T follicular helper cell (primary cell): ENCODE measurements at places on chromosomes 3 and 15.

DNA sequence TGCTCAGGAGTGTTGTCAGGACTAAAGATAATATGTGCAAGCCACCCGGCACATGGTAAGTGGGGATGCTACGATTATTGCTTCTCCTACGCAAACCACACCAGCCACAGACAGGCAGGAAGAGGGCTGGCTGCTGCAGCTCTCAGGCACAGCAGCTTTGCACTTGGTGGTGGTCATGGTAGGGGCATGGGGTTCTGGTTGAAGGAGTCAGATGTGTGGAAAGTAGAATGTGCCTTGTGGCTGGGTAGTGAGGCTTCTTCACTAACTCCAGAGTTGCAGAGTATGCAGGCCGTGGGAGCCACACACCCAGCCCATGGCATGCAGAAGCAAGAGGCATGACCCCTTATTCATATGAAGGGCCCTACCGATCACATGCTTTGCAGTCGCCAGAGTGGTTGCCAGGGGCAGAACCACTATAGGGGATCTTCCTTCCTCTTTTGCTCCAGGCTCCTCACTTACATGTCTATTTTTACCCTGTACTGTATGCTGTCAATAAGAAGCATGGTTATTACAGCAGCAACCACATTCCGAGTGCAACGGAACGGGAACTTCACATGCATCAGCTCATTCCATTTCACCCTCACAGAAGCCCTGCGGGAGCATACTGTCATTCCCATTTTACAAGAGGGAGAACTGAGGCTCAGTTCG, 59.2 kb upstream of the HERC1 start:
- DNase-seq: peak; percentile 50

- DNase-seq: peak; percentile 7
Observed at GRCh38 chr3:53196575-53197407, 35.8 kb downstream of the PRKCD start.

- DNase-seq: no peak
Observed at GRCh38 chr3:77871436-77871835, 831.5 kb downstream of the ROBO2 start.

GRCh38 chr3:71069797-71070196, 513.7 kb downstream of the FOXP1 start:
- peak; percentile 54 for DNase-seq

DNA sequence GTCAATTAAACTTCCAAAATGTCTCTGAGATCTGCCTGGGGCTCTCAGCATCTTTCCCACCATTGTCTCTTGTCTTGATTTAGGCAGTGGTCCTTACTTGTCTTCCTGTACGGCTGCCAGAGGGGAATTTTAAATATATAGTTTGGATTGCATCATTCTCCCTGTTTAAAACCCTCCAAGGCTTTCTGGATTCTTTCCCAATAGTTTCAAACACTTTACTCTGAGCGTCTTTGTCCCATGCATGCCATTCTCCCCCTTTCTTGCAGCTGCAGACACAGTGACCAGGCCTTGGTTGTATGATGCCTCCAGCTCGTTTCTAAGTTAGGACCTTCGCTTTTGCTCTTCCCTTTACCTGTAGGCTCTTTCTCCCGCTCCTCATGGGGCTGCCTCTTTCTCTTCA, 323.3 kb upstream of the CTNNB1 start:
- no peak for DNase-seq

DNA sequence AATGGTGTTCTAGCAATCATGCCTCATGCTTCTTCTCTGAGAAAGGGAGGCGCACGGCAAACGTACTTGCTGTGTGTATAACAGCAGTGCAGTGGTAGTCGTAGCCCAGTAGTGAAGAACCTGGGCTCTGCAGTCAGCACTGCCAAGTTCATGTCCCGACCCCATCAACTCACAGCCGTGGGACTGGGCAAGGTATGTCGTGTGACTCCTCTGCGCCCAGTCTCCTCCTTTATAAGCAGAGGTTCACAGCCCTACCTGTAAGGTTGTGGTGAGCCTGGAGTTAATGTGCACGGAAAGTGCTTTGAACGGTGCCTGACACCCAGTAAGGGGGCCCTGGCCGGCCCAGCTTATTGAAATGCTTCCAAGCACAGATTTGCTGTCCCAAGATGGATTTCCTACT, 26.6 kb downstream of the EHD4 start:
- DNase-seq: no peak

DNA sequence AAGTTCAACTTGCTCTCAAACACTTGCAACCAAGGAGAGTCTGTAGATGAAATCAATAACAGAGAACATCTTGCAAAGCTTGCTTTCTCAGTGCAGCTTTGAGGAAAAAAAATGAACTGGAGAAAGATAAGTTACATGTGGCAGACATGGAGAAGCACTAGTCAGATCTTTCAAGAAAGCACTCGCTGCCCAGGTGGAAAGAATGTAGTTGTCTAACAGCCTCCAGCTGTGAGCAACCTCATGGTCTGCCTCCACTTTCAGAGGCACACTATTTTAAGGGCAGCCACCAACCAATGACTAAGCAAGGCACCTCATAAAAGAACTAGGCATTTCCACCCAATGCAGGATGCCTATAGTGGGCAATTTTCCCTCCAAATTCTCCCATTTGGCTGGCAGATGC, 125.4 kb upstream of the CPNE4 start:
- DNase-seq: no peak
